Omental fat pad (tissue), 4 donors: ENCODE measurements at places on chromosomes 7 and 10.

DNA sequence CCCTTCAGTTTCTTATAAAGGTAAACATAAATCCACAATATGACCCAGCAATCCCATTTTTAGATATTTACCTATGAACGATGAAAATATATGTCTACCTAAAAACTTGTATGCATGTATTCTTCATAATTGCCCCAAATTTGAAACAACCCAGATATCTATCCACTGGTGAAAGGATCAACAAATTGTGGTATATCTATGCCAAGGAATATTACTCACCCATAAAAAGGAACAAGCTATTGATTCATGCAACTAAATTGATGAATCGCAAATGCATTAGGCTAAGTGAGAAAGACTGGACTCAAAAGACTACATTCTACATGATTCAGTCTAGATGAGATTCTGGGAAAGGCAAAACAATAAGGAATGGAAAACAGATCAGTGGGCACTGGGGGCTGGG is 126.0 kb upstream of the BTBD16 start:
- no peak for DNase-seq

GRCh38 chr7:41416208-41416595 is 286.7 kb downstream of the INHBA start:
- no peak for DNase-seq

DNA sequence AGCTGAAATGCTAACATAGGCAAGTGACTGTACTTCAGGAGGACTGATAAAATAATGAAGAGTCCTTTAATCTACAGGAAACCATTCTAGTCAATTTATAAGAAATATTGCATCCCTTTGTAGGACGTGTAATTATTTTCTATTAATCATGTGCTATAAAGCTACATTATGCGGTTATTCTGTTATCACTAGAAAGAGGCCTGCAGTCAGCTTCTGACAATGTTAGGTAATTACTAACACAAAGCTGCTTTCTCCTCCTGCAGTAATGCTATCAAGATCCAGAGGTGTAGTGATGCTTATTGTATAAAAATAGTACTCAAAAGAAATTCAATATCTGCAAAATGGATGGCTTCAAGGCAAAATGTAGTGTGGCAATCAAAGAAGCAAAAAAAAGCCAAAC is 191.1 kb downstream of the SKAP2 start:
- no peak for DNase-seq

DNA sequence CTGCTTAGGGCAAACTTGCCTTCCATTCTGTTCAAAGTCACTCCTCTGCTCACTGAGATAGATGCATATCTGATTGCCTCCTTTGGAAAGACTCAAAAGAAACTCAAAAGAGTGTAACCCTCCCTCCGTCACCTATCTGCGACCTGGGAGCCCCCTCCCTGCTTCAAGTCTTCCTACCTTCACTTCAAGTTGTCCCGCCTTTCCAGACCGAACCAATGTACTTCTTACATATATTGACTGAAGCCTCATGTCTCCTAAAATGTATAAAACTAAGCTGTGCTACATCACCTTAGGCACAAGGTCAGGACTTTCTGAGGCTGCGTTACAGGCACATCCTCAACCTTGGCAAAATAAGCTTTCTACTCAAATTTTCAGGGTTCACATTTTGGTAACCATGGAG is 77.4 kb upstream of the C1GALT1 start:
- DNase-seq, result no peak

DNA sequence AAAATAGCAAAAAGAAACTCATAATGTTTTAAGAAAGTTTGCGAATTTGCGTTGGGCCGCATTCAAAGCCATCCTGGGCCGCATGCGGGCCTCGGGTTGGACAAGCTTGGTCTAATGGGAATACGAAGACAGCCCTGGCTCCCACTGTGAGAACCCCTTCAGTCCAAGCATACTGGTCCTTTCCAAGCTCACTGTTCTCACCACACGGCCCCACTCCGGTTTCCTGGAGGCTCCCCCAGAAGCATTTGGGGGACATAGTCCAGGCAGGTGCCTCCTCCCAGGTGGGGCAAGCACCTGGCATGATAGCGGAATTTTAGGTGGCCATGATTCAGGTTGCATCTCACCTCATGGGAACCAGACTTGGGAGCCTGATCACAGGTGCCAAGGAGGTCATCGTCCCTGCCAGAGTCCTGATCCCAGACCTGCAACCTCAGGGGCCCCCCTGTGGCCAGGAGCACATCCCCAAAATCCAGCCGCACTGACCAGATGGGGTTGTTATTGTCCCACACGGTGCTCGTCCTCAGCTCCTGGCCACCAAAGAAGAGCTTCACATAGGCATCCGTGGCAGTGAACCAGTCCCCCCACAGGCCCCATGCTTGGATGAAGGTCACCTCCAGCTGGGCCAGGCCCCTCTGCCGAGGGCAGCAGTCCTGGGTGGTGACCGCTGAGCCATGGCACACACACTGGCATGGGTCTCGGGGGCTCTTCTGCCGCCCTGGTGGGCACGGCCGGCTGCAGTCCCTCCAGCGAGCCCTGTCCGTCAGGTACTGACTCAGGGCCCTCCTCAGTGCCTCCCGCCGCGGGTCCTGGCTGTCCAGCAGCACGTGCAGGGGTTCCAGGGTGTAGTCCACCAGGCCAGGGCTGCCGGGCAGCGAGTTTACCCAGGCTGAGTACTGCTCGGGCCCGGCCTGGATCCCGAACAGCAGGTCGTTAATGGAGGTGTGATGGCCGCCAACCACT is 4.4 kb downstream of the PRF1 start:
- DNase-seq, result no peak
